Heart left ventricle (tissue), 16 donors: ENCODE measurements at places on chromosomes 12 and 14.

- no peak for DNase-seq
These were observed 130.1 kb downstream of the PRKCH start for GRCh38 chr14:61451491-61451890.

DNA sequence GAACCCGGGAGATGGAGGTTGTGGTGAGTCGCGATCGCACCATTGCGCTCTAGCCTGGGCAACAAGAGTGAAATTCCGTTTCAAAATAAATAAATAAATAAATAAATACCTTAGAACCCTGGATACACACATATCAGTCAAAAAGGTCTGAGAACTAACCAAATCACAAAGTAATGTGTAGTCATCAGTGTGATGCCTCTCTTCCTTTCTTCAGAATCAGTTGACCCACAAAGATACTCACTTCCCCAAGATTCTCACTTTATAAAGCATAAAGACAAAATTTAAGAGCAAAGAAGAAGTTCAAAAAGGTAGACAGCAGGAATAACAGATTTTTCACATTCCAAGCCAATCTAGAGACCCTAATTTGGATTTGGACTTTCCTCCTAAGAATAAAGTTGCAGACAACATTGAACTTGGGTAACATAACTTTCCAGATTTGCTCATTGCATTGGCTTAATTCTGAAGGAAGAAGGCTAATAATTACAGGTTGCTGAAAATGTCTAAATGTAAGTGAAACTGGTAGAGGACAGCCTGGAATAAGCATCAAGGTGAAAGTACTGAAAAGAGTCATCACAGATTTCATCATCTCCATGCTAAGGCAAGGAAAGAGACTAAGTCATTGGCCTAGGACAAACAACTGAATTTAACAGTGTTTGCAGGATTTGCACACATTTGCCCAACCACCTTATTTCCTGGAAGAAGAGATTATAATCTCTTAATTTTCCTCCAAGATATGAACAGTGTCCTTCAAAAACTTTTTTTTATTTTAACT, 17.4 kb downstream of the TMED10 start:
- no peak for DNase-seq

DNA sequence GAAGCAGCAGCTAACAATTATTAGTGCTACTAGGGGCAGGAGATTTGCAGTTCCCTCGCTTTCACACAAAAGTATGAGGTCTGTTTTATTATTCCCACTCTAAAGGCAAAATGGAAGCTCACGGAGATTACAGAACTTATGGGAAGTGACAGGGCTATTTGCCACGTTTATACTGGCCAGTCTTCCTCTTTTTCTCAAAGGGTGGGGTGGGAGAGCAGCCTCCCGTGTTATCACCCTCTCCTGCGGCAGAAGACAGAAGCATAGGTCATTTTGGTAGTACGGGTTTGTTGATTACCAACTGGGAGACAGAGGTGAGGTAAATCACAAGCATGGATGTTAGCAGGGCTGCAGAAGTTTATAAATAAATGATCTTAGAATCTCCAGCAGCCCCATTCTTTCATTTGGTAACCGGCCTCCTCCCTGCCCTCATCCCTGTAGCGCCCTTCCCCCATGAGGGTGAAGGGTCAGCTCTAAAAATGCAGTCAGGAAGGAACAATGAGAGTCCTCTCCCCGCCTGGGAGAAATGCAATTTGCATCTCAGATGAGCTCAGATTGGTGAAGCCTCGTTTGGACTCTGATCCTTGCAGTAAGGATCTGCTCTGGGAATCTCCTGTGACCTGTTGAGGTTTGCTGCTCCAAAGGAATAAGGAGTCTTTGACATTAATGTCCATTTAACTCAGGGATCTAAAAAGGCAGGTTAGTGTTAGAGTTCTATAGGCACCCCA, 44.7 kb upstream of the SINHCAF start:
- no peak for DNase-seq

DNA sequence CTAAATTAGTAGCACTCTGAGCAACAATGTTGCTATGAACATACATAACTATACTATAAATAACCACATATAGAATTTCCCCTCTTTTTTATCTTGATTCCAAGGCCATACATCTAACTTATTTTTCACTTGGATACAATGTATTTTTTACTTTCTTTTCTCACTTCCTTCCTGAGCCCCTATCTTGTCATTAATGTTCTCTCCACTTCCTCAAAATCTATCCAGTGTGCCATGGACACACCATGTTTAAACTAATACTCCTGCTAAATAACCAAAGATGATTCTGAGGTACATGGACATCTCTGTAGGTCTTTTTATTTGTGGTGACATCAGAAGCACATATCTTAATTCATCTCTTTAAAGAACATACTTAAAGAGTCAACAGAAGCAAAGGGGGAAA, 251.2 kb downstream of the C12orf42 start:
- no peak for DNase-seq

- DNase-seq, result no peak
These were observed 67.2 kb downstream of the GNS start for GRCh38 chr12:64691795-64692583.

- DNase-seq, result peak; percentile 57
These were observed 97.7 kb downstream of the ESRRB start for GRCh38 chr14:76473481-76474263.

GRCh38 chr14:68451696-68452373, 341.0 kb downstream of the ZFP36L1 start:
- peak; percentile 38 for DNase-seq

DNA sequence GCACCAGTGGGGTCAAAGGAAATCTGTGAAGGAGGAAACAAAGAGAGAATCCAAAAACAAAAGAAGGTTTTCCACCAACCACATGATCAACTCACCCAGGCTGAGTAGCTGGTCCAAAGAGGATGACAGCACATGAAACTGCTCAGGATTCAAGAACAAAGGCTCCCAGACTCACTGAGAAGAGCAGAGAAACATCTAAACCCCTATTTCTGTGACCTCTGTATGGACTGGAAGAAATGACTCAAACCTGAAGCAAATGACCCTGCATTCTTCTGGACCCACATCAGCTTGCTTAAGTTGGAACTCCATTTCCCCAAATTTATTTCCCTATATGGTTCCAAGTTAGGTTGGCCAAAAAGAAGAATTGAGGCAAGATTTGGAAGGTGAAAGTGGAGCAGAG, 26.3 kb downstream of the TC2N start:
- no peak for DNase-seq

DNA sequence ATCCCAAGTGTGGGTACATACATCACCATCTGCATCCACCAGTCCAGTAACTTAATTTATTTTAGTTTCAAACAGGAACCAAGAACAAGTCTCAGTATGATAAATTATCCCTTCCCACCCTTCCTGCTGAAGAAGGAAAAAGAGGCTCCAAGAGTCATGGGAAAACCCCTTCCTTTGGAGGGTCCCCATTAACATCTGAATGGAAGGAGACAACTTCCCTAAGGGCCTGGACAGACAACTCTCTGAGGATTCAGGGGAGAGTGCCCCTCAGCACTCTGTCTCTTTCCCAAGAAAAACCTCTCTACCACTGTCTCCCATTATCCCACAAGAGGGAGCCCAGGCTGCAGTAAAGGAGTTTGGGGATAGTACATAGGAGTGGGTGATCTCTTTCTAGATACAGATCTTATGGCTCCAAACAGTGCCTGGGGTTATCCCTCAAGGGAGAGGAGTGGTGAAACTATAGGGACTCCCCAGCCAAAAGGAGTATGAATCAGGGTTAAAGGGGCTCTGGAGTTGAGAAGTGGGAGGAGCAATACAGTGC, 6.2 kb downstream of the WNT10B start:
- DNase-seq, result no peak

GRCh38 chr14:102218688-102219087, 79.0 kb downstream of the WDR20 start:
- no peak for DNase-seq

DNA sequence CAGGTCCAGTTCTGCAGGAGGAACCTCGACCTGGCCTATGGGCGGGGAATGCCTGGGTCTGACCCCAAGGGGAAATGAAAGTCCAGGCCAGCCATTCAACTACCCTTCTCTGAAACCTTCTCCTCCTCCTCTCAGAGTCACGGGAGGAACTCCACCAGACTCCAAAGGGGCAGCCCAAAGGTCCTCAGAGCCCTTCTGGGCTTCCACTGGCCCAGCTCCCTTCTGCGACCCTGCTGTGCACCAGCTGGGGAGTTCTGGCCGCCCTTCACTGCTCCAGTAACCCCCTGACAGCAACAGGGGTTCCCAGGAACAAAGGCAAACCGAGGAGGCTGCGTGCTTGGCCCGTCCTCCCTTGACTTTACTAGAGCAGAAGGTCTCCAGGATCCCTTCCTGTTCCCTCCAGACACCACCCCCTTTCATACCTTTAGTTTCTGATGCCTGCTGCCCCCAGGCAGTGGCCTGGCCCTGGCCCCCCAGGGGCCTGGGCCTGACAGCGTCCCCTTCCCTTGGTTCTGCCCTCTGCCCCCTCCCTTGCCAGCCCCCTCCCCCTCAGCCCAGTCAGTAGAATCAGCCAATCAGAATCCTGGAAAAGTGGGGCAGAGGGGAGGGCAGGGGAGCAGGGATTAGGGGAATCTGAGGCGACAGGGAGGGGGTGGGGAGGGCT, 850 bp upstream of the ZNF385A start:
- no peak for DNase-seq

DNA sequence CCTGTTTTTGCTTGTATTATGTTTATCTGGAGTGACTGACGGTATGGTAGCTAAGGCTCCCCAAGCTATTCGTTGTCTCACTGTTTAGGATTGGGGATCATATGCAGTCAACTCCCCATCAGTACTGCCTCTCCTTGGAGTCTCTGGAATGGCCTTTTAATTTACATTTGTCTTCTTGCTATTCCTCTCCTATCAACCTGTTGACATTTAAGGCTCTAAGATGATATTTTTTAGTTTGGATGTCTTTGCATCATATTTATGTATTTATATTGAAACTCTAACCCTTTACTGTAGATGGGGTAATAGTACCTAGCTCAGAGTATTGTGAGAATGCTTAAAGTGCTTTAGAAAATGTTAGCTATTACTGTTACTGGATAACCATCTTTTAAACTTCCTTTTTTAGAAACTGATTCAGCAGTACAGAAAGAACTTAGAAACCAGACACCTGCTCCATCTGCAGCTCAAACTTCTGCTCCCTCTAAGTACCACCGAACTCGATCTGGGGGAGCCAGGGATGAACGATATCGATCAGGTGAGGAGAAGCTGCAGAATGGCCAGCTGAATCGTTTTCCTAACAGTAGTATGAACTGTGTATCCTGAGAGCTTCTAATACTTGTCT, 123.5 kb upstream of the ATF1 start:
- DNase-seq, result no peak

DNA sequence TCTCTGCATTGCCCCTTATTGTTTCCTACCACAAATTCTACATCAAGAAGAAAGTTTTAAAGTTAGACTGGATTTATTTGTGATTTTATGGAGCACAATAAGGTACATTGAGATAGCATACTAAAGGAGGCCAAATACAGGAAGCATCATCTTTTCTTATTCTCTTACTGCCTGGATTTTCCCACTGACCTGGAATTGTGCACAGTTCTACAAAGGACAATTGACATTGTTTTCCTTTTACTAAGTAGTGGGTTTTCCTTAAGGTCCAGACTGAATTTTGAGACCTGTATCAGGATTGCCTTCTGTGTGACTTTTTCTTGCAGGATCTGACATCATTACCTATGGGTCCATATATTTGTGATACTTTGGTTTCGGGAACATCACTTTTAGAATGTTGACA, 18.8 kb upstream of the ZNF140 start:
- DNase-seq, result no peak

GRCh38 chr12:65651060-65651459, 173.2 kb upstream of the HMGA2 start:
- DNase-seq, result no peak

- DNase-seq, result no peak
These were observed 12.4 kb upstream of the ETFBKMT start for GRCh38 chr12:31647086-31647491.

- DNase-seq, result no peak
These were observed 27.7 kb downstream of the VDR start for GRCh38 chr12:47877081-47877480.

GRCh38 chr14:98935921-98936320, 336.1 kb downstream of the BCL11B start:
- DNase-seq, result no peak

- no peak for DNase-seq
These were observed 342.5 kb downstream of the TMEM132D start for GRCh38 chr12:129561304-129561703.

DNA sequence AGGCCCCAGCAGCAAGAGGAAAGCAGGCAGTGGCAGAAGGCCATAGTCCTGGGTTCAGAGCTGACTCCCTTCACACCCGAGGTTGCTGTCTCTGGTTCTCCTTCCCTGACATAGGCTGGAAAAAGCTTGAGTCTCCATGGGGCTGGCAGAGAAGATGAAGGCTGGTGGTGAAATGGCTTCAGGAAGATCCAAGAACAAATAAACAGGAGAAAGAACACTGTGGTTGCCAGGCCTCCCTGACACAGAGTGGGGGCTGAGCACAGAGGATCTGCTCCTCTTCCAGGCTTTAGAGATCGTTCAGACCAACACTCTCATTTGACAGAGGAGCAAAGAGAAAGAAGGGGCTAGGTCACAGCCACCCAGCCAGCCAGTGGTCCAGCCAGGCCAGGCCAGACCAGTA, 14.3 kb downstream of the HDAC7 start:
- DNase-seq, result no peak
